Effector memory CD8-positive, alpha-beta T cell (primary cell): ENCODE measurements at places on chromosomes 5 and 9.

DNA sequence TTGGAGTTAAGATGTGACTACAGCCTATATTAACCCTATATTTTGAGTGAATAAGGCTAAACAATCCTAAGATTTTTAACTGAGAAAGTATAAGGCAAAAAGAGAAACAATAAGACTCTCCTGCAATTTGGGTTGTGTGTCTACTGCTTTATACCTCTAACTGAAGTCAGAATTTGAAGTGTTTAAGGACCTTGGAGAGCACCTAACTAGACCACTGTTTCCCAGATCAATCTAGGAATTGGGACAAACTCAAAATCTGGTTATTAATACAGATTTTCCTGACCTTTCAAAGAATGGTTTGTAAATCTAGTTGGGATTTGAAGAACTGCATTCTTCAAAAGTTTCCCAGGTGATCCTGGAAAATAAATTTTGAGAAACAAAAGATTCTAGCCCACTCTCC, 42.1 kb downstream of the GABRA1 start:
- DNase-seq = no peak
- H3K27me3 ChIP-seq = no peaks in the 10 kb centered on the region
- H3K36me3 ChIP-seq = no peaks in the 10 kb centered on the region
- H3K27ac ChIP-seq = no peak overlapping the region
- no peaks in the 10 kb centered on the region for H3K4me1 ChIP-seq
- no peak overlapping the region for H3K4me3 ChIP-seq

DNA sequence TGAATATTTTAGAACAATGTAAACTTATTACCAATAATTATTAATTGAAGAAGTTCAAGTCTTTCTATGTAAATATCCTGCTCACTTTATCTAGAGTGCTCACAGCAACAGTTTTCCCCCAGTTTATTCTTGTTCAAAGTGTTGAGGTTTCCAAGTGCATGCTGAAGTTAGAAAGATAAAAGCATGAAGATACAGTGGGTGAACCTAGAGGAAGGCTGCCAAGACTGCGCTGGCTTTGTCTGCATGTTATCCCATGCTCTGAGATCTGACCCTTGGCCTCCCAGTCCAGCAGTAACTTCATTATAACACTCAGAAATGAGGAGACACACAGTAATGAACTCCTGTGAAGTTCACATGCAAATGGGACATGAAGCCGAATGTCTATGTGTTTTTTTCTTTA, 76.0 kb upstream of the PIP5K1B start:
- no peak overlapping the region for H3K4me3 ChIP-seq
- DNase-seq = no peak
- no peak overlapping the region for H3K27ac ChIP-seq
- H3K27me3 ChIP-seq = peaks cover 10% of the 10 kb centered on the region
- no peaks in the 10 kb centered on the region for H3K4me1 ChIP-seq

DNA sequence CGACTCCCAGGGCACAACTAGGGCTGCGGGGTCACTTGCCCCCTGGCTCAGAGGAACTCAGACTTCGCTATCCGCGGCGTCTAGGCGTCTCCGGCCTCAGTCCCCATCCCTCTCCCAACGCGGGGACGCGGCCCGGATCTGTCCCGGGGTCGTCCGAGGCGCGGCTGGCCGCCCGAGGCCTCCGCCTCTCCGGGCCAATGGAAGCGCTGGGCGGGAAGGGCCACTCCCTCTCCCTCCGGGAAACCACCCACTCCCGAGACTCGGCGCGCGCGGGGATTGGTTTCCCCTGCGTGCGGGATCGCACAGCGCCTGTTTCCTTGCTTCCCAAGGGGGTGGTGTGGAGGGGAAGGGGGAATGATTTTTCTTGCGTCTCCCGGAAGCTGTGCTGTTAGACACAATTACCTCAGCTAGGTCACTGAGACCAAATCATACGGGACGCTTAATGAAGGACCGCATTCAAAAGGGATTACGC, 38.3 kb downstream of the NR2F1 start:
- H3K4me1 ChIP-seq = peaks cover 30% of the 10 kb centered on the region
- H3K4me3 ChIP-seq = peak overlapping the region; percentile 97
- DNase-seq = peak; percentile 15

GRCh38 chr5:91641730-91642350, 258.7 kb upstream of the ARRDC3 start:
- no peak overlapping the region for H3K27ac ChIP-seq
- H3K36me3 ChIP-seq = no peaks in the 10 kb centered on the region
- H3K27me3 ChIP-seq = no peaks in the 10 kb centered on the region
- no peak overlapping the region for H3K4me3 ChIP-seq

GRCh38 chr5:57298295-57298984, 124.6 kb downstream of the GPBP1 start:
- peak; percentile 90 for DNase-seq
- peaks cover 8% of the 10 kb centered on the region for H3K27me3 ChIP-seq
- H3K36me3 ChIP-seq = no peaks in the 10 kb centered on the region
- H3K4me1 ChIP-seq = peaks cover 5% of the 10 kb centered on the region
- H3K4me3 ChIP-seq = peak overlapping the region; percentile 70

DNA sequence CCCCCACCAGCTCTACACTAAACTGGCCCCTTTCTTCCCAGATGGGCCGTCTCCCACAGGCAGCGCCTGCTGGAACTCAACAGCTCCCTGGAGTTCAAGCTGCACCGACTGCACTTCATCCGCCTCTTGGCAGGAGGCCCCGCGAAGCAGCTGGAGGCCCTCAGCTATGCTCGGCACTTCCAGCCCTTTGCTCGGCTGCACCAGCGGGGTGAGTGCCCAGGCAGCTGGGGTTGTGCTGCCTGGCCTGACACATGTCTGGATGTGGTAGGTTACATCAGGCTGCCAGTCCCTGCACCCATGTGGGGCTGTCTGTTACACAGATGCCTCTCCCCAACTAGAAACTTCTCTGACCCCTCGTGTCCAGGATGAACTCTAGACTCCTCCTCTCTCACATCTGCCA, 9.8 kb downstream of the NHP2 start:
- peak overlapping the region; percentile 7 for H3K27ac ChIP-seq
- no peaks in the 10 kb centered on the region for H3K27me3 ChIP-seq
- H3K4me3 ChIP-seq = no peak overlapping the region
- DNase-seq = no peak

- no peak overlapping the region for H3K27ac ChIP-seq
- H3K4me3 ChIP-seq = no peak overlapping the region
- DNase-seq = no peak
- no peaks in the 10 kb centered on the region for H3K36me3 ChIP-seq
Observed at GRCh38 chr5:40021007-40021406, 596.2 kb upstream of the DAB2 start.

DNA sequence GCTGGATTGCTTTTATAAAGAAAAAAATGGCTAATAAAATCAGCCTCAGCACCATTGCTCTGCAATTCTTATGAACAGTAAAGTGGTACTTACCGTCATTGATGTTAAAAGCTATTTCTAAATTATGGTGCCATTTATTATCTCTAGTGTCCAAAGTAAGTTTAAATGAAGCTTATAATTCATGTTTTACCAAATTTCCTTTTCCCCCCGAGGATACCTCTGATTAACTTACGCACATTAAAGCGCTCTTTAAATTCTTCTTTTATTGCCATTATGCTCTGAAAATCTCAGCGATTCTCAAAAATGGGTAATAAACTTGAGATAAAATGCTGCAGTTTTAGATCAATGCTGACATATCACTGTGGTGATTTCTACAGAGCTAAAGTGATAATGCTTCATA, 13.5 kb downstream of the TLX3 start:
- H3K4me3 ChIP-seq = no peak overlapping the region
- H3K27ac ChIP-seq = no peak overlapping the region
- H3K36me3 ChIP-seq = no peaks in the 10 kb centered on the region
- peaks cover 88% of the 10 kb centered on the region for H3K27me3 ChIP-seq
- H3K4me1 ChIP-seq = no peaks in the 10 kb centered on the region

DNA sequence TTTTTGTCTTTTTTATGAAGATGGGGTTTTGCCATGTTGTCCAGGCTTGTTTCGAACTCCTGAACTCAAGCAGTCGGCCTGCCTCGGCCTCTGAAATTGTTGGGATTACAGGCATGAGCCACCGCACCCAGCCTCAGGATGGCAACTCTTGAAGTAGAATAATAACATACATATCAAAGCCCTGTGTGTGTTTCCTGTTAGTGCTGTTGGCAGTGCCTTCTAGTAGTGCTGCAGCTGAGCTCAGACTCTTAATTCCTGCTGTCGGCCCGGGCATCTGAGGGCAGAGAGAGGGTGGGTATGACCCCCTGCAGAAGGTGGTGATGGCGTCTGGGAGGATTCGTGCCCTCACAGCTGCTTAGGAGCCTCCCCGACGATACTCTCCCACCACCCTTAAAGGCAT, 227.2 kb downstream of the PDZD2 start:
- no peak overlapping the region for H3K4me3 ChIP-seq
- no peaks in the 10 kb centered on the region for H3K4me1 ChIP-seq
- H3K27ac ChIP-seq = no peak overlapping the region
- H3K27me3 ChIP-seq = peaks cover 33% of the 10 kb centered on the region

DNA sequence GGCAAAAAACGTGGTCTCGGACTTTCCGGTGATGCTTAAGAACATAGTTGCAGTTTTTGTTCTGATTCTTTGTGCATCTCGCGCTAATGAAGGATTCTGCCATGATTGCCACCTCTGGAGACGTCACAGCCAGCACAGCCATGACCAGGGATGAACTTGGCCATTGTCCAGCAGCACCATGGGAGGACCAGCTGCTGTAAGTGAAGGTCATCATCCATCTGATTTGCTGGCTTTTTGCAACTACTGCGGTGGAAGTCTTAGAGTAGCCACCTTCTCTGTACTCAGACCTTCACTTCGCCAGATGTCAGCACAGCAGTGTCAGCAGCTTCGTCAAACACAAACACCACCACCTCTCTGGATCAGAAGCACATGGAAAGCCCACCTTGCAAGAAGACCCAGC, 45.7 kb downstream of the NSUN2 start:
- peaks cover 46% of the 10 kb centered on the region for H3K27me3 ChIP-seq
- no peak for DNase-seq
- no peak overlapping the region for H3K4me3 ChIP-seq
- no peaks in the 10 kb centered on the region for H3K36me3 ChIP-seq
- no peak overlapping the region for H3K27ac ChIP-seq

DNA sequence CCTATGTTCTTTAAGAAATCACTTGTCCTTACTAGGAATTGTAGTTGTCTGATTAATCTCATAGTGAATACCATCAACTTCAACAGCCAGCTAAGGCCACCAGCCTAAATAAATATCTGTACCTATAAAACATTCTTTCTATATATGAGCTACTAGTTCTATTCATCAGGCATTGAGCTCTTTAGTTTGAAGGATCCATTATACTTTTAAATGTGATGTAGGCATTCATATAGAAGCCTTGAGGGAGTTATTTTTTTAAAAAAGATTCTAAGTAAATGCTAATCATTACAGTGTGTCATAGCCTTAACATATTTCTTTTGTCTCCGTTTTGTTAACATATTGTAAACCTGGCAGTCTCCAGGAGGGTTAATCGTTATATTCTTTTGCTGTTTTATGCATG, 838.3 kb downstream of the PTPRD start:
- no peaks in the 10 kb centered on the region for H3K4me1 ChIP-seq
- H3K27ac ChIP-seq = no peak overlapping the region
- H3K36me3 ChIP-seq = no peaks in the 10 kb centered on the region
- H3K27me3 ChIP-seq = no peaks in the 10 kb centered on the region

DNA sequence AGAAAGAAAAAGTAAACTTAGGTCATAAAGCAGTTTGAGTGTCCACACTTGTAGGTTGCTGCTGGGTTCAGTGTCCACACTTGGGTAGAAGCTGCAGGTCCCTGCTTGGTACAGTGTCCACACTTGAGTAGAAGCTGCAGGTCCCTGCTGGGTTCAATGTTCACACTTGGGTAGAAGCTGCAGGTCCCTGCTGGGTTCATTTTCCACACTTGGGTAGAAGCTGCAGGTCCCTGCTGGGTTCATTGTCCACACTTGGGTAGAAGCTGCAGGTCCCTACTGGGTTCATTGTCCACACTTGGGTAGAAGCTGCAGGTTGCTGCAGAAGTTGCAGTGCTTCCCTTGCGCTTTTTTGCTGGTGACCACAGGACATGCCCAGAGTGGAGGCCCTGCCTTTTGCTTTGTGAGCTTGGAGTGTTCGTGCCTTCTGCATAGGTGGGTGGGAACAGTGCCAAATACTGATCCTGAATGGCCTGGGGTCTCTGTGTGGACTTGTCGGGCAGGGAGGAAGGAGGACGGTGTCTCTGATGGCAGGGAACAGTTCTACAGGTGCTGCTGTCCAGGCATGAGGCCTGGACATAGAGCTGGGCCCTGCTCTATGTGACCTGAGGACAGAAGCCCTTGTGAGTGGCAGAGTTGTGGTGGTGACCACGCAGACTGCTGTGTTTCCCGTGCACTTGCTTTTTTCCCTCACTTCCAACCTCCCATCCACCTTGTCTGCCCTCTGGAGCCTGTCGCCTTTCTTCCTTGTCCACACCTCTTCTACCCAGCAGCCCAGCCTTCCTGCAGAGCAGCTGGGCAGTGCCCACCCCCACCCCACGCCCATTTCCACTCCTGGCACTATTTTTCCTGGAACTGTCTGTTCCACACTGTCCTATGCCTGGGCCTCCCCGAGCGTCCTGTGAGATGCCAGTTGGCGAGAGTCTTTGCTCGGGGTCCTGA, 120.8 kb downstream of the EHMT1 start:
- H3K36me3 ChIP-seq = peaks cover 22% of the 10 kb centered on the region
- H3K27ac ChIP-seq = peak overlapping the region; percentile 65
- no peak overlapping the region for H3K4me3 ChIP-seq
- H3K4me1 ChIP-seq = peaks cover 13% of the 10 kb centered on the region

DNA sequence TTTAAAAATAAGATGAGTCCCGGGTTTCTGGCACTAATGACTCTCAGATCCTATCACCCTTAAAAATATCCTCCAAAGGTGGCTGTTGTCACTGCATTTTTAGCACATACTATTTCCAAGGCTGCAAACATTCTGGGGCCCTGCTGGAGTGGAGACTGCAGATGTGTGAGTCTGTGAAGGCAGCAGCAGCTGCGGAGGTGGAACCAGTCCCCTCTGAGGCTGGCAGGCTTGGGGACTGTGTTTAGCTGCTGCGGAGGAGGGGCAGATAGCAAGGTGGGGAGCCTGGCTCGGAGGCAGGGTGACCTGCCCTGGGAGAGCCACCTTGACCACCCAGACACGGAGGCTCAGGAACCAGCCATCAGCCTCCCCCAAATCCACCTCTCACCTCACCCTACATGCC, 77.0 kb downstream of the C5orf15 start:
- H3K36me3 ChIP-seq = no peaks in the 10 kb centered on the region
- H3K27ac ChIP-seq = no peak overlapping the region
- H3K27me3 ChIP-seq = no peaks in the 10 kb centered on the region
- no peak overlapping the region for H3K4me3 ChIP-seq
- no peak for DNase-seq

GRCh38 chr9:14627513-14627912, 65.7 kb downstream of the ZDHHC21 start:
- no peaks in the 10 kb centered on the region for H3K4me1 ChIP-seq
- H3K4me3 ChIP-seq = no peak overlapping the region
- H3K27ac ChIP-seq = peak overlapping the region; percentile 19
- H3K36me3 ChIP-seq = peaks cover 7% of the 10 kb centered on the region

GRCh38 chr5:119269061-119269944, 86.5 kb upstream of the TNFAIP8 start:
- H3K4me3 ChIP-seq = peak overlapping the region; percentile 99
- peaks cover 15% of the 10 kb centered on the region for H3K36me3 ChIP-seq
